ENCODE measurements at places on chromosomes 4 and X.

GRCh38 chrX:112513154-112513553 is 166.6 kb downstream of the LHFPL1 start:
- no peak for DNase-seq

- DNase-seq: no peak
Measured at GRCh38 chrX:10576186-10576585, 44.2 kb downstream of the MID1 start.

- DNase-seq: no peak
Measured at GRCh38 chr4:183499801-183500200, 5.1 kb upstream of the ING2 start.

DNA sequence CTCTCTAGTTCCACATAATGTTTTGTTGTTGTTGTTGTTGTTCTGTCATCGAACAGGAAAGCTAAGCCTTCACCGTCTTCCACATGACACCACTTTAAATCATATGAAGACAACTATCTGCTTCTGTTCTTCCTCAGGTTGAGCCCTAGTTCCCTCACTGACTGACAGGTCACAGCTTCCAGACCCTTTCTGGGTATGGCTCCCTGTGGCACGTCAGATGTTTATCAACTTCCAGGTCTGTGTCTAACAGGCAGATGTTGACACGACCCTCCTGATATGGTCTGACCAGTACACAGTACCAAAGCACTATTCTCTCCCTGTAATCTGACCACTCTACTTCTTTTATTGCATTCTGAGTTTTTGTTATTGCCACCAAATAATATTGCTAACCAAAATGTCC is 51.4 kb downstream of the PRDM5 start:
- no peak for DNase-seq

DNA sequence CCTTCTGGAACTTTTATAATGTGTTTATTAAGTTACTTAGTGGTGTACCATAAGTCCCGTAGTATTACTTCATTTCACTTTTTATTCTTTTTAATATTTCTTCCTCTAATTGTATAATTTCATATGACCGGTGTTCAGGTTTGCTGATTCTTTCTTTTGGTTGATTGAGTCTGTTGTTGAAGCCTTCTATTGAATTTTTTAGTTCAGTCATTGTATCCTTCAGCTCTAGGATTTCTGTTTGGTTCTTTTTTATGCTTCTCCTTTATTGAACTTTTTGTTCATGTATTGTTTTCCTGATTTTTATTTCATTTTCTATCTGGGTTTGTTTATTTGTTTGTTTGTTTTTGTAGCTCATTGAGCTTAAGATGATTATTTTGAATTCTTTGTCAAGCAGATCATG is 8.8 kb downstream of the CEP44 start:
- DNase-seq: no peak

- no peak for DNase-seq
Measured at GRCh38 chrX:150526692-150527091, 41.7 kb upstream of the MTM1 start.

- DNase-seq: no peak
Measured at GRCh38 chrX:24339911-24340310, 20.5 kb upstream of the SUPT20HL1 start.

DNA sequence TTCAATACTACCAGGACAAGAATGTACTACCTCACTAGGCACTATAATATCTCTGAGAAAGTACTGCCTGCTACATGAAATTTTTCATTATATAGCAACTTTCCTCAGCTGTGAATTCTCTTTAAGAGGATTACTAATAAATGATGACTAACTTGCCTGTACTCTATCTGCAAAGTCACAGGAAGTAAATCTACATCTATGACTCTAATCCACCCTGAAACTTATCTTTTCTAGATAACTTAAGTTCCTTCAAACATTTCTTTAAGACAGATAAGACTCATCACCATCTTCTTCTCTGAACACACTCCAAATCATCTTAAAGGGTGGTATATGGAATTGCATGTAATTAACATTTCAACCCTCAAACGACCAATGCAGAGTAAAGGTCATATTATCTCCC is 28.8 kb downstream of the RPS6KA3 start:
- DNase-seq: no peak
